ENCODE measurements at places on chromosomes 5 and 9.

GRCh38 chr5:157175071-157175612 lies 5.5 kb upstream of the ITK start:
- DNase-seq = no peak

- DNase-seq = no peak
Measured at GRCh38 chr9:97237311-97237786, 70.1 kb upstream of the CCDC180 start.

- DNase-seq = no peak
Measured at GRCh38 chr9:14813336-14814248, 91.1 kb upstream of the CER1 start.

GRCh38 chr9:137439158-137439714 lies 1.9 kb downstream of the ENTPD8 start:
- no peak for DNase-seq

GRCh38 chr5:89556215-89556913 lies 673.4 kb upstream of the MEF2C start:
- peak; percentile 38 for DNase-seq

DNA sequence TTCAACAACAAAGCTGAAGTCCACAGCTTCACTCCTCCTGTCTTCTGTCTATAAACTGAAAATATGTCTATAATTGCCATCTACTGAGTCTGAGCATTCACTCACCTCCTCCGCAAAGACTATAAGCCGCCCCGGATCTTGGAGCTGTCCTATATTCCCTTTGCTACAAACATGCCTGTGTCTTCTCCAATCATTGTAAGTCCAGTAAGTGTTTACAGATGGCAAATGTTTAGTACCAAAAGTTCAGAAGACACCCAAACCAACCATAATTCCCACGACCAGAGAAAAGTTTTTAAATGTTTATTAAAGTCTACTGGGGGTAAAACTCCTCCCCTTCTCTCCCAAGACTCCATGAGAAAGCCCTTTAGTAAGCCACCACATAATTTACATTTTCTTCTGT lies 80.9 kb downstream of the EBF1 start:
- DNase-seq = no peak

- DNase-seq = no peak
Measured at GRCh38 chr5:142087920-142088679, 20.5 kb upstream of the NDFIP1 start.

- no peak for DNase-seq
Measured at GRCh38 chr5:8058616-8059190, 189.8 kb downstream of the MTRR start.

GRCh38 chr9:108469654-108470053 lies 386.1 kb downstream of the ACTL7B start:
- no peak for DNase-seq

DNA sequence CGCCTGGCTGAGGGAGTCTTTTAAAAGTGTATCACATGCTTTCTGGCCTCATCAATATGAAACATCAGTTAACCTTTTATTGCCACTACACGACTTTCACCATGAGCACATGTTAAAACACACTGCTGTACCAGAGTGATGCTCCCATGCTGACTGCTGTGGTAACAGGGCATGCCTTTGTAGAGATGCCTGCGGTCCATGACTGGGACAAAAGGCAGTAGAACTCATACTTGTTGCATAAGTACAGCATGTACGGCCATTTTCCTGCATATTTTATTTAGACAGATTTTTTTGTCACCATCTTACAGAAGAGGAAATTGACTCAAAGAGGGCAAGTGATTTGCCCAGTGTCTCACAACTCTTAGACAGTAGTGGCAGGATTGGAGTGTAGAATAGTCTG lies 105.7 kb upstream of the ADAMTSL1 start:
- DNase-seq = no peak

DNA sequence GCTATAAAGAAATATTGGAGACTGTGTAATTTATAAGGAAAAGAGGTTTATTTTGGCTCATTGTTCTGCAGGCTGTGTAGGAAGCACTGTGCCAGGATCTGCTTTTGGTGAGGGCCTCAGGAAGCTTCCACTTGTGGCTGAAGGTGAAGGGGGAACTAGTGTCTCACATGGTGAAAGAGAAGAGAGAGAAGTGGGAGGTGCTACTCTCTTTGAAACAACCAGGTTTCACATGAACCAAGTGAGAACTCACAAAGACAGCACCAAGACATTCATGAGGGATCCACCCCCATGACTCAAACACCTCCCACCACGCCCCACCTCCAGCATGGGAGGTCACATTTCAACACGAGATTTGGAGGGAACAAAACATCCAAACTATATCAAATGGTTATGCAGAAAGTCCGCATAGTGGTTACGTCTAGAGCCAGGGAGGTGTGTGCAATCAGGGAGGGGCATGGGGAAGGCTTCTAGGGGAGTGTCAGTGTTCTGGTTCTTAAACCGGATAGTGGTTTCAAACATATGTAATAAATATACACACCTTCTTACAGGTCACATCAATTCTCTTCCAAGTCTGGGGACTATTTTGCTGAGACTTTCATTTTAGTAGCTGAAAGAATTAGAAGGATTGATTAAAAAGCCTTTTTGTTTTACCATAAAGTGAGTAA lies 113.0 kb downstream of the TRIO start:
- no peak for DNase-seq

DNA sequence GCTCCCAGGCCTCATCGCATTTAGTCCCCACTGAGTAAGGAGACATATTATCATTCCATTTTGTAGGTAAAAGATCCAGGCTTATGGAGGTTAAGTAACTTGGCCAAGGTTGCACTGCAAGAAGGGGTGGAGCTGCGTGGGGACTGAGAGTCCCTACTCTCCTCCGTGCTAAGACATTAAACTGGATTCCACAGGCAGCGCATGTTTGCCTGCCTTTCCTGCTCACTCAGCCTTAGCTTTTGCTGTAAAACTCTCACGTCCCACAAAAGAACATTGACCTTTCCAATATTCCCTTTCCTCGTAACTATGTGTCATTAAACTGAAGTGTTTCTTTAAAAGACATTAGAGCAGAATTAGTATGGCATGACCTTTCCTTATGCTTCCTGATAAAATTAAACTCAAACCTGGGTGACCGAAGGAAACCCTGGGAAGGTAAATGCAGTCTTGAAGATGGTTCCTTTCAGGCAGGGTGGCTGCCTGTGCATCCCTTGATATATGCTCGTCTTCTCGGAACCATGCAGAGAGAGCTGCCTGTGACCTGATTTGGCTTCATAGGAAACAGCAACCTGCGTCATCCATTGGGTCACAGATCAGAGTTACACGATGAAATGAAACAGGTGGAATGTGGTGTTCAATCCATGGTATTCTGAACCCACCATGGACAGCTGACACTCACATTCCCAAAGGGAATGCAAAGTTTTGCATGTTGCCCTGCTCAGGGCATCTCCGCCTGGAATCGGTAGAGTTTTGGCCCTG lies 85.9 kb downstream of the TMEM252 start:
- DNase-seq = no peak

All from AG04450 (cell line).